Right lobe of liver (tissue), 6 donors: ENCODE measurements at places on chromosomes 5 and 9. TPM values are rescaled to one million over a fixed set of nuclear protein-coding genes. Genes with fewer than 3 reads are reported as not detected.

Gene TXNDC8
- total RNA-seq: not detected

Gene DDX46
- total RNA-seq: 13.6 TPM

Gene LCN15
- not detected for total RNA-seq

Gene PRRT1B
- 1.6 TPM for total RNA-seq

Gene KIAA1191
- 65.0 TPM for total RNA-seq

Gene TOR2A
- total RNA-seq: 8.8 TPM

Gene SLC4A9
- not detected for total RNA-seq

Gene FOXD1
- not detected for total RNA-seq

Gene GRXCR2
- total RNA-seq: not detected

Gene INSL4
- total RNA-seq: not detected

Gene RASGEF1C
- 0.64 TPM for total RNA-seq

Gene PPP3R2
- not detected for total RNA-seq

Gene GPR21
- 0.62 TPM for total RNA-seq
